ENCODE measurements at places on chromosomes 2 and 18.

DNA sequence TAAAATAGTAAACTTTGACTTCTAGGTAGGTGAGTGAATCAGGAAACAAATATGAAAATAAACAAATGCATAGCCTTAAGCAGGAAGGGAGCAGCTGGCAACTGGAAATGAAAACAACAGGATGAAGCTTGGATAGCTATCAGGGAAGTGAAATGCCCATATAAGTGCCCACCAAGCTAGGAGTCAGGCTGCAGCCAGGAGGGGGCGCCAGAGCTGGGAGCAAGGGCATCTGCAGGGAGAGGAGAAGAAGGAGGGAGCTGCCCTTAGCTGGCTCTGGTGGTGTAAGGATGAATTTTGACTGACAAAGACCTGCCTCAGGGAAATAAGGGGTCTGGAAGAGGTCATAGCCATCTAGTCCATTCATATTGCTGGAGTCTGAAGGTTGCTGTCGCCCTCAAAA is 298.3 kb downstream of the TDRD15 start:
- no peak for DNase-seq

DNA sequence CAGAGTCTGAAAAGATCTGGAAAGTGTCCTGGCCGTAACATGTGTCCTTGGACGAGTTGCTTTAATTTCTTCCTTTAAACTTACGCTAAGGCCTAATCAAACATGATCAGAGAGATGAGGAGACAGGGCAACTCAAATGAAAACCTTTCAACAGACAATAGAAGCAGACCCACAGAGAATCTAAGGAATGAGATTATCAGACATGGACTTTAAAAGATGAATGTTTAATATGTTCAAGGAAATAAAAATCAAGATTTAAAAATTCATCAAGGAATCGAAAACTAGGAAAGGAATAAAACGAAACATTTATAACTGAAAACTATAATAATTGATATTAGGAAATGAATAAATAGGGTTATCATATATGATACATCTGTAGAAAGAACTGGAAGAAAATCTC is 55.1 kb downstream of the RAB31 start:
- no peak for DNase-seq

GRCh38 chr2:189190685-189191084 is 11.1 kb upstream of the COL5A2 start:
- DNase-seq, result no peak

GRCh38 chr2:86023366-86023712 is 82.3 kb downstream of the POLR1A start:
- DNase-seq, result no peak

DNA sequence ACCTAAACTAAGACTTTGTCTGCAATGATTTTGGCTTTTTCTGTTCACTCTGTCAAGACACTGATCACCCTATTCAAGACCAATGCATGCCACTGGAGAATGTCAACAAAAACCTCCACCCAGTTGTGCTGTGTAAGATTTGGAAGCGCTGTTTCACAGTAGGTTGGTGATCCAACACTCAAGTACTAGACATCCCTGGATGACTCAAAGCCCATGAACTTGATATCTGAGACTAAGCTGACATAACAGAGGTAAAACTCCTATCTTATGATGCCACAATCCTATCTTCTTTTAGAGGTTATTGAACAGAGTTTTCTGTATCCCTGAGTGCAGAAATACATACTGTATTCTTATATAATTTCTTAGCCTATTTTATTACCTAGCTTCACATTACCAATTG is 251.3 kb upstream of the ETAA1 start:
- no peak for DNase-seq

DNA sequence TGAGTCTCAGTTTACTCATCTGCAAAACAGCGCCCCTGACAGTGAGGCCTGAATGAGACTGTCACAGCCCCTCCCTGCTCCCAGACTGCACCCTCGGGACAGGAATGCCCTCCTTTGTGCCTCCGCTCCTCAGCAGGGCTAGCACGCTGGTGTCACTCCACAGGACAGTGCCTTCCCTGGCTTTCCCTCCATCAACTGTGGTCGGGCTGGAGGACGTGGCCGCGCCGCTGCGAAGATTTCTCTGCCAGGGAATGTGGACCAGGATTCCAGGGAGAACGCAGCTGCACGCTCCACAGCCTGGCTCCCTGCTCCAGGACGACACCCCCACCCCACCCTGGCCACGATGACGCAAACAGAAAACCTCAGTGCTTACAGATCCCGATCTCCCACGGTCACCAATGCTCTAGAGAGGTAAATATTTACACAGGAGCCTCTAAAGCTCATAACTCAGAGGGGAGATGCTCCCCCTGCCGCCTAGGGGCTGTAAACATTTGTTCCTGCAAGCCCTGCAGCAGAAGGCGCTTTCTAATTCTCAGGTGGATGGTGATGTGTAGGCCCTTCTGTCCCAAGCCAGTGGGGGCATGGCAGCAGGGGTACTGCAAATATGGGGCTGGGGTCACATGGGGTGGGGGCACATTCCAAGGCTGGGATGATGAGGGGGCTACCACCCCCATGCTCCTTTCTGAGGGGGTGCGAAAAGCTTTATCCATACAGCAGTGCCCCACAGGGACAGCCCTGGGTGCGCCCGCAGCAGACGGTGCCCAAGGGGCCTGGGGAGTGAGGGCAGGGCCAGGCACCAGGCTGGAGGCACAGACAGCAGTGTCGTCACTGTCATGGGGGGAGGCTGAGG is 12.4 kb downstream of the HS6ST1 start:
- no peak for DNase-seq

Data from nucleus accumbens (tissue), 56 donors.